ENCODE measurements at places on chromosomes 16 and 17. TPM values are rescaled to one million over a fixed set of nuclear protein-coding genes. Genes with fewer than 3 reads are reported as not detected.

GRCh38 chr16:79362300-79362970, 238.1 kb downstream of the MAF start:
- H3K27me3 ChIP-seq: no peaks in the 10 kb centered on the region
- no peak for DNase-seq
- peak overlapping the region; percentile 14 for H3K4me3 ChIP-seq
- no peak overlapping the region for H3K27ac ChIP-seq

- no peaks in the 10 kb centered on the region for H3K27me3 ChIP-seq
- no peak for DNase-seq
- peak overlapping the region; percentile 61 for H3K27ac ChIP-seq
These were observed 18.0 kb upstream of the CPSF4L start for GRCh38 chr17:73279704-73280103.

DNA sequence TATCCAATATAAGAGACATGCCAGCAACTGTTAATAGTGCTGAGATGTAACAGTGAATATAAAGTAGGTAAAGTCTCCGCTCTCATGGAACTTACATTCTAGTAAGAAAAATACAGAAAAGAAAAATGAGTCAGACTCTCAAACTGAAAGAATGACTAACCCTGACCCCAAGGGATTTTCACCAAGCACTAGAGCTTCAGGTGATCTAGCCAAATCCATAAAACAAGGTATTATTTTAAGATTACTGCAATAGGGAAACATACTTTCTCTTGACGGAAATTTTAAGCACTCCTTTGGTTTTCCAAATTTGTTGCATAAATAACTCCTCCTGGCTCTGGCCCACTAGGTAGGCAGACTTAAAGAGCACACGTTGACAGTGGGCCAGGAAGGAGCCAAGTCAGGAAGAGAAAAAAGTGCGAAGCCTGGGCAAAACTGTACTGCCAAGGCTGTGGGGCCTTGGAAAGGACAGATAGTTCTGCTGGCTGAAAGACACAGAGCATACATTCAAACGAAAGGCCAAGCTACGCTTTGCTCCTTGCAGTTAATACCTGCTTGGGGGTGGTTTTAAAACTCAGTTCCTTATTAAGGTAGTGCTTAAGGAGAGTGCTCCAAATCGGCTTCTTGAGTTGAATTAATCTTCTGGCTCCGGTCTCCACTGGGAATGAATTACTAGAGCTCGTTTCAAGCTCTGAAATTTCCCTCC, 1.4 kb downstream of the GOT2 start:
- peaks cover 18% of the 10 kb centered on the region for H3K4me1 ChIP-seq
- H3K27ac ChIP-seq: peak overlapping the region; percentile 90
- H3K4me3 ChIP-seq: peak overlapping the region; percentile 93
- H3K27me3 ChIP-seq: no peaks in the 10 kb centered on the region
- no peak for DNase-seq
- peaks cover 16% of the 10 kb centered on the region for H3K36me3 ChIP-seq

DNA sequence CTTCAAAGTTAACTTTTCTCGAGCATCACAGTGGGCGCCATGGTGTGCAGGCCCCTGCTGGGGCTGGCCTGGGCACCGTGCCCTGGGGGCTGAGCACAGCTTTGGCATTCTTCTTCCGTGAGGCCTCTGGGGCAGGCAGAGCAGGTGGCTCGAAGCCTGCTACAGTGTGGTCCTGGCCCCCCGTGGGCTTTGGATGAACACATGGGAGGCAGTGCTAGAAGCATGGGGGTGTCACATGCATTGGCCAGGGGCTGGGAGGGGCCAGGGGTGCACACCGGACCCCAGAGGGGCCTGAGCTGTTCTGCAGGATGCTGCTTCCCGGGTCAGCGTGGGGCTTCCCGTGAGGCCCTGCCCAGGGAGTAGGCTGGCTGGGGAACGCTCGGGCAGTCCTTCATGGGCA, 12.1 kb upstream of the C16orf74 start:
- no peaks in the 10 kb centered on the region for H3K36me3 ChIP-seq
- DNase-seq: no peak
- peaks cover 8% of the 10 kb centered on the region for H3K4me1 ChIP-seq
- H3K27ac ChIP-seq: no peak overlapping the region
- H3K4me3 ChIP-seq: no peak overlapping the region

DNA sequence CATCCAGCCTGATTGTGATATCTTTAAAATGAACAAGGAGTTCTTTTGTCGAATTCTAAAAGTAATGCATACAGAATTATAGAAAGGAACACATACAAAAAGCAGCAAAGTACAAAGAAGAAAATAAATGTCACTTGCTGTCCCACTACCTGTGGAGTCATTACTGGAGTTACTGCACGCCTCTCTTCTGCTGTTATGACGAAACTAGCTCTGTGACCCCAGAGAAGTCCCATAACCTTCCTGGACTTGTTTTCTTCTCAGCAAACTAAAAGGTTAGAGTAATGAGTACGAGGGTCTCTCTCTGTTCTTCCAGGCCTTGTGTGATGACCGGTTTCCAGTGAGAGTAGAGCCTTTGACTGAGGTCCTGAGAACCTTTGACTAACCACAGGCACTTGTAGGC, 26.9 kb downstream of the BANP start:
- H3K4me3 ChIP-seq: no peak overlapping the region
- H3K27ac ChIP-seq: no peak overlapping the region
- no peak for DNase-seq
- H3K27me3 ChIP-seq: no peaks in the 10 kb centered on the region
- peaks cover 13% of the 10 kb centered on the region for H3K4me1 ChIP-seq
- no peaks in the 10 kb centered on the region for H3K36me3 ChIP-seq

DNA sequence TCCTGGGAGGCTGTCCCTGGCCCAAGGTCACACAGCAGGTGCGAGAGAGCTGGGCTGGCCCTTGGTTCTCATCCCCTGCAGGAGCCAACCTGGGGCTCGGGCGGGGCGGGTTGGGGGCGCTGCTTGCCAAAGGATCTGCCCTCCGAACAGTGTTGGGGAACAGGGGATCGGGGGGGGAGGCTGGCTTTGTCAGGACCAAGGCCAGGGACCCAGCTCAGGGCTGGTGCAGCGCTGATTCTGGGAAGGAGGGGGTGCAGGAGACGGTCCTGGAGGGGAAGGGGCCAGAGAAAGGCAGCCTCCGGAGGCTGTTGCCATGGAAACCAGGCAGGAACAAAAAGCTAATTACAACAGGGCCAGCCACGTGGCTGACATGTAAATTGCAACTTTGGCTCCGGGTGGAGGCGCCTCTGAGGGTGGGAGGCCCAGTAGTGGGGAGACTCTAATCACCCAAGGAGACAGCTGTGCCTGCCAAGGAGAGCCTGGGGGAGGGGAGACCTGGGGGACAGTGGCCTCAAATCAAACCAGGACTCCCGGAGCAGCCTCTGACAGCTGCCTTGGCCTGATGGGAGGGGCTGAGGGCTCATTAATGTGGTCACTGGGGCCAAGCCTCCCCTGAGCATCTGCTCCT, 1.3 kb downstream of the TUBB3 start:
- H3K36me3 ChIP-seq: no peaks in the 10 kb centered on the region
- peaks cover 42% of the 10 kb centered on the region for H3K4me1 ChIP-seq
- peak overlapping the region; percentile 80 for H3K4me3 ChIP-seq
- H3K27me3 ChIP-seq: no peaks in the 10 kb centered on the region
- no peak for DNase-seq
- no peak overlapping the region for H3K27ac ChIP-seq

DNA sequence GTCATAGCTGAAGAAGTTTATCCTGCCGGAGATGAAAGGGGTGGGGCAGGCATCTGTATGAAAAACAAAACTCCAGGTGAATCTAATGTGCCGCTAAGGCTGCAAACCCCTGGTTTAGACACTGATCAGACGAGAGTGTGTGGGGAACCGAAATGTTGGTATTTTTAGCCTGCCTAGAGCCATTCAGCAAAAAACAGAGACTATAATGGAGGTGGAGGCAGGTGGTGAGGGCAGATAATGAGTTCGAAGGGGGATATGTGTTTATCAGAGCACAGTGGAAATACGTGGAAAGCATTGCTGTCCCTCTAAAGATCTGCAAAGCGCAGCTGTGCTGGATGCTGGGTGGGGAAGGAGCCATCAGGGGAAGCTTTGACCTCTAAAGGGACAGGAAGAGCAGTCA, 127.5 kb upstream of the WSCD1 start:
- H3K27ac ChIP-seq: no peak overlapping the region
- H3K4me3 ChIP-seq: no peak overlapping the region
- H3K27me3 ChIP-seq: no peaks in the 10 kb centered on the region

DNA sequence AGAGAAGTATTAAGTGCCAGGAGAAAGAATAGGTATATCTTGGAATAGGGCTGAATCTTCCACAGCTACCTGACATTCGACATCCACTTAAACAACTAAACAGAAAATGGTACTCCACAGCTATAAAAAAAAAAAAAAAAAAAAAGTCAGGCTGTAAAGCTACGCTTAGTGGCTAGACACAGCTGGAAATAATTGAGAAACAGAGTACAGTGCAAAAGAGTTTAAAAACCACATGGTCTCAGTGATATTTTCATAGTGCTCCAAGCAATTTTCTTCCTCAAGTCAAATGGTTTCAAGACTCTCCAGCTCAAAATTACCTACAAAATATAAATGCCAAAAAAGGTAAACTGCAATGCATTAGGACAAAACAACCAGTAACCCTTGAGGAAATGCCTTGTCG, 607.1 kb downstream of the KCNJ2 start:
- no peaks in the 10 kb centered on the region for H3K27me3 ChIP-seq
- H3K4me3 ChIP-seq: no peak overlapping the region
- H3K4me1 ChIP-seq: no peaks in the 10 kb centered on the region

GRCh38 chr16:76777721-76778465, 413.1 kb upstream of the MON1B start:
- H3K27ac ChIP-seq: no peak overlapping the region
- H3K36me3 ChIP-seq: no peaks in the 10 kb centered on the region
- H3K4me1 ChIP-seq: no peaks in the 10 kb centered on the region

GRCh38 chr17:21525464-21526130, 149.4 kb downstream of the KCNJ12 start:
- no peaks in the 10 kb centered on the region for H3K36me3 ChIP-seq
- no peak overlapping the region for H3K4me3 ChIP-seq
- no peak overlapping the region for H3K27ac ChIP-seq
- no peaks in the 10 kb centered on the region for H3K27me3 ChIP-seq
- H3K4me1 ChIP-seq: peaks cover 4% of the 10 kb centered on the region

GRCh38 chr17:29347831-29348629, 42.1 kb upstream of the TAOK1 start:
- no peaks in the 10 kb centered on the region for H3K36me3 ChIP-seq
- no peak overlapping the region for H3K4me3 ChIP-seq
- no peaks in the 10 kb centered on the region for H3K27me3 ChIP-seq
- no peak for DNase-seq
- no peaks in the 10 kb centered on the region for H3K4me1 ChIP-seq
- H3K27ac ChIP-seq: no peak overlapping the region

- H3K27me3 ChIP-seq: no peaks in the 10 kb centered on the region
- H3K27ac ChIP-seq: peak overlapping the region; percentile 69
- no peak overlapping the region for H3K4me3 ChIP-seq
- no peaks in the 10 kb centered on the region for H3K36me3 ChIP-seq
These were observed 85.5 kb upstream of the DOC2B start for GRCh38 chr17:266701-267667.

- no peak overlapping the region for H3K4me3 ChIP-seq
- peaks cover 21% of the 10 kb centered on the region for H3K4me1 ChIP-seq
- DNase-seq: no peak
- H3K27ac ChIP-seq: no peak overlapping the region
These were observed 14.4 kb upstream of the ALDH3A1 start for GRCh38 chr17:19762515-19762961.

- H3K4me1 ChIP-seq: no peaks in the 10 kb centered on the region
- no peaks in the 10 kb centered on the region for H3K36me3 ChIP-seq
- no peak overlapping the region for H3K27ac ChIP-seq
- H3K27me3 ChIP-seq: no peaks in the 10 kb centered on the region
- H3K4me3 ChIP-seq: no peak overlapping the region
These were observed 50.7 kb upstream of the TNRC6C start for GRCh38 chr17:77907497-77908461.

CDH13 gene
- 6.9 TPM for total RNA-seq

PIK3R5 gene
- total RNA-seq: 3.8 TPM

MRPS34 gene
- 102 TPM for total RNA-seq

GPR179 gene
- not detected for total RNA-seq

COPS3 gene
- total RNA-seq: 60.3 TPM

C17orf78 gene
- not detected for total RNA-seq

RPGRIP1L gene
- total RNA-seq: 3.7 TPM

RUNDC1 gene
- 9.8 TPM for total RNA-seq

MEFV gene
- 1.5 TPM for total RNA-seq

GSDMA gene
- 1.6 TPM for total RNA-seq

KIF2B gene
- not detected for total RNA-seq
